ENCODE measurements at places on chromosomes 1 and 21.
A peak's percentile ranks its signal among the peaks of the same experiment; 100 is the strongest.

DNA sequence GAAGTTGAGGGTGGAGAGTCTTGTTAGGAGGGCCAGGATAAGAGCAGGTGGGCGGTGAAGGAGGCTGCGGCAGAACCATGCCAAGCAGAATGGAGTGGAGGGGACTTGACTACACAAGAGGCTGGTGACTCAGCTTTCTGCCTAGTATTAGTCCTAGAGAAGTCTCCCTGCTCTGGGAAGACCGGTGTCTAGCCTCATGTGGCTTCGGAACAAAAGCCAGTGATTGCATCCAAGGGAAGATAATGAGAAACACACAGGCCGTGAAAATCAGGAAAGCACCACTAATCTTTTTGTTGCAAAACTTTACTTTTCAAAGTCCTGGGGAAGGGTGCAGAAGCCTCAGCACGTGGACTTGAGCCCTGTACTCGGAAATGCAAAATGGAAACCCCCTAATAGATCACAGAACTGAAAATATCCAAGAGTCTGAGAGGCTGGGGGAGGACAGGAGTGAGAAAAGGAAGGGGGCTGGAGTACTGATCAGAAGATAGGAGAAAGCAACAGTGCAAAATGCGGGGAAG lies 31.4 kb downstream of the DDR2 start:
- no peak for DNase-seq

GRCh38 chr1:1629430-1630190 lies 2.4 kb upstream of the MMP23B start:
- DNase-seq, result peak; percentile 73

GRCh38 chr1:212192261-212192998 lies 92.8 kb upstream of the PPP2R5A start:
- DNase-seq, result no peak

DNA sequence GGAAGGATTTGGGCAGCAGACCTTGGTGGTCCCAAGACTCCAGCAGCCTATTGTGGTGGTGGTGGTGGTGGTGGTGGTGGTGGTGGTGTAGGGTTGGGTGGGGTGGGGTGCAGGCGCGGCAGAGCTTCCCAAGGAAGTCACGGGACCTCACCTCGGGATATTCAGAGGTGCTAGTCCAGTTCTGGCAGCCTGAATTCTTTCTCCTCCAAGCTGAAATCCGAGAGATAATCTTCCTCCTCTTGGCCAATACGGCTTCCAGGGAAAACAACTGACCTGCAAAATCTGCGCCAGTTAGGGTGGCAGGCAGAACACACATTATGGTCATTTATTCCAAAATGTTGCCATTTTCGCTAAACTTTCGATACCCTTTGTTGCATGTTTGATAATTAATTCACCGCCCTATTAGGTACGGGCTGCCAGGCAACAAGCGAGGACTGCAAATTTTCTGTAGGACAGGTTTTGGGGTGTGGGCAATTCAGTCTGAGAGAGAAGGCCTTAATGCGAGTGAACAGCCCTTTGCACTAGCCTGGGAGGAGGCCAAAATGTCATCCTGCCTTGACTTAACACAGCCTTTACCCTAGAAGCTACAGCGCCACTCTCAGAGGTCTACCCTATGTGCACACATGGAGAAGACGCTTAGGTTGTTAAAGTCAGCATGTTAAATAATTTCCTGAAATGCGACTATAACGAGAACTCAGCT lies 33.2 kb upstream of the BSDC1 start:
- no peak for DNase-seq

GRCh38 chr1:58456470-58456869 lies 90.1 kb downstream of the OMA1 start:
- no peak for DNase-seq

GRCh38 chr1:226603022-226603857 lies 54.7 kb downstream of the STUM start:
- DNase-seq, result no peak

GRCh38 chr1:53435151-53435550 lies 24.0 kb upstream of the DMRTB1 start:
- no peak for DNase-seq

DNA sequence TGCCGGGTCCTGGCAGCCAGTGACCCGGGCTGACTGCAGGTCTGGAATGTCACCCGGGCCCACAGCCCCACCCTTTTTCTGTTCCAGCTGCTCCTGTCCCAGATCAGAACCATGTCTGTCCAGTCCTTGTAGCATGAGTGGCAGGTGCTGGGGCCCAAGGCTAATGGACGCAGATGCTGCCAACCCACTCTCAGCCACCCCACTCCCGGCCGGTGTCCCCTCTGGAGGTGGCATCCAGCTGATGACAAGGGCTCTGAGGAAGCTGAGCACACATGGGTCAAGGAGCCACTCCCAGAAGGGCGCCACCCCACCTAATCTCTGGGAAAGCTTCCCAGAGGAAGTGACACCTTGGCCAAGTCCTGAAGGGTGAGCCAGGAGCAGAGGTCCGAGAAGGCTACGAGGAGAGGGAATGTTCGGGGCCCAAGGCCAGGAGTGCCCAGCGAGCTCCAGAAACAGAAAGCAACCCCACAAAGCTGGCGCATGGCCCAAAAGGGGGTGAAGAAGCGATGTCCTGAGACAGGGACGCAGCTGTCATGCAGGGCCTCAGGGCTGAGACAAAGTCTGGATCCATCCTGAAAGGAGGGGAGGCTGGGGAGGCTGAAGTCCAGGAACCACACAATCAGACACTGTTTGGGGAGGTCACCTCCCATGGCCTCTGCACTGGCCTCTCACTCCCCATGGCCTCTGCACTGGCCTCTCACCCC lies 39.5 kb downstream of the ACOT7 start:
- no peak for DNase-seq

- peak; percentile 49 for DNase-seq
These were observed 3.7 kb upstream of the ARHGEF19 start for GRCh38 chr1:16215882-16216753.

DNA sequence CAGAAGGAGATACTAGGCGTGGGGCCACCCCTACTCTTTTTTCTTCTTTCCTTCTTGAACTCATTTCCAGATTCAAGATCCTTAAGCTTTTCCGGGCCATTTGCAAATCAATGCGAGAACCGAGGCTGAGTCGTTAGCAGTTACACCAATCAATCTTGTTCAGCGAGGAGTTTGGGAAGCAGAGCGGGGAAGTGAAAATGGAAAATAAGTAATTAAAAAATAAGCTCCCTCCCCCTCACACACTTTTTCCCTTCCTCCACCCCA lies 1.7 kb upstream of the NEGR1 start:
- no peak for DNase-seq

DNA sequence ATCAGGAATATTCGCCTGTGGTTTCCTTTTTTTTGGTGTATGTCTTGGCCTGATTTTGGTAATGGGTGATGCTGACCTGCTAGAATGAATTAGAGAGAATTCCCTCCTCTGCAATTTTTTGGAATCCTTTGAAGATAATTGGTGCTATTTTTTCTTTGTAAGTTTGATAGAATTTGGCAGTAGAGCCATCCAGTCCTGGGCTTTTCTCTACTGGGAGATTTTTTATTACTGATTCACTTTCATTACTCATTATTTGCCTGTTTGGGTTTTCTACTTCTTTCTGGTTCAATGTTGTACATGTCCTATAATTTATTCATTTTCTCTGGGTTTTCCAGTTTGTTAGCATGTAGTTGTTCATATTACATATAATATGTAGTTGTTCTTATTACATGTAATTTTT lies 48.7 kb downstream of the NTMT2 start:
- DNase-seq, result no peak

DNA sequence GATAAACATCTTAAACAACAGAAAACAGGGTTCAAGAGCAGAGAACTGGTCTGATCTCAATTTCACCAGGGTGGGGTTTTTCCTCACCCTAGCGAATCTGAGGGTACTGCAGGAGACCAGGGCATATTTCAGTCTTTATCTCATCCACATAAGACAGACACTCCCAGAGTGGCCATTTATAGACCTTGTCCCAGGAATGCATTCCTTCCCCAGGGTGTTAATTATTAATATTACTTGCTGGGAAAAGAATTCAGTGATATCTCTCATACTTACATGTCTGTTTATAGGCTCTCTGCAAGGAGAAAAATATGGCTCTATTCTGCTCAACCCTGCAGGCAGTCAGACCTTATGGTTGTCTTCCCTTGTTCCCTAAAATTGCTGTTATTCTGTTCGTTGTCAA lies 84.1 kb downstream of the LYPLAL1 start:
- no peak for DNase-seq

DNA sequence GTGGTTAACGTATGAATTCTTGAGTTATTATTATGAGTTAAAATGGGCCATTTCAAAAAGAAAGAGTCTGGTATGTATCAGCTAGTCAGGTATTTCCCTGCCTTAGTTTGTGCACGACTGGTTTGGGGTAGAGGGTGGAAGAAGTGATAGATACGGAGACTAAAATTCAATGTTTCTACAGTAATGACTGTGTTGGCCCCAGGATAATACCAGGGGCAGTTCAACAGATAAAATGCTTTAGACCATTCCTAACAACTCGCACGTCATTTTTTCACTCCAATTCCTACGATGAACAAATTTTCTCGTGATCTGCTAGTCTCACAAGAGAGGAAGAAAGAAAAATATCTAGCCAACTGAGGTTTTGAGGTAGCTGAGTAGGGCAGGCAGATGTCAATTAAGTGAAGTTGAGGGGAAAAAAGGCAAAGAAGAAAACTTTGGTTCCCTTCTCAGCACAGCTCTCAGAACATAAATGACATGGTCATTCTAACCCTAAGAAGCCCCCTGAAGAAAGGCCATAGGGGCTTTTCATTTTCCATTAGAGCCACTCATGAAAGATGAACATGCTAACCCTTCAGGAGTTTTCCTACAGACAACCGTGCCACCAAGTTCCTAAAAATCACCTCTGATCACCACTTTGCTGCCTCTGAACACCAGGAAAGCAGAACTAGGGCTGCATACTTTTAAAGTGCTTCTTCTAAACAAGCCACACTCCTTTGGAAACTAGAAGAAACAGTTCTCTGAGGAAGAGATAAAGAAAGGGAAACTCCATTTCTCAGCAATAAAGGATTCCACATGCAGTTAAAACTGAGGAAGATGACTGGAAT lies 5.6 kb downstream of the MCOLN2 start:
- no peak for DNase-seq

- DNase-seq, result no peak
These were observed 32.5 kb downstream of the NPHP4 start for GRCh38 chr1:5959667-5960230.

GRCh38 chr1:109620401-109620791 lies 759 bp downstream of the AMPD2 start:
- no peak for DNase-seq

- no peak for DNase-seq
These were observed 11.4 kb upstream of the SPSB1 start for GRCh38 chr1:9281071-9281827.

GRCh38 chr1:174060090-174060489 lies 37.9 kb upstream of the RC3H1 start:
- no peak for DNase-seq

DNA sequence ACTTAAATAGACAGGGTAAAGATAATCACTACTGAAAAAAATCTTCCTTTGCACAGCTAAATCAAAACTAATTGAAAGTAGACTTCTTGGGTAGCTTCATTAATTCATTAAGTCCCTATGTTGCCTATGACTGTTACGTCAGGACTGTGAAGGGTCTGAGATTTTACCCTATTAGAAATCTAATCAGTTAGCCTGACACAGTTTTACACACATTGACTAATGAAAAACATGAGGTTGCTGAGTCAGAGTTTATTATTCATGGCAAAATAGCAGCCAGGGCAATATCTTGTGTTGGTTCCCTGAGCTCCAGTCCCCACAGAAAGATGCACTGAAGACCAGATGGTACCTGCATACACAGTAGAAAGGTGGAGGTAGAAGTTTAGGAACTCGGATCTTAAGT lies 262.5 kb upstream of the ZP4 start:
- no peak for DNase-seq

GRCh38 chr1:93658188-93658587 lies 23.4 kb downstream of the BCAR3 start:
- no peak for DNase-seq

DNA sequence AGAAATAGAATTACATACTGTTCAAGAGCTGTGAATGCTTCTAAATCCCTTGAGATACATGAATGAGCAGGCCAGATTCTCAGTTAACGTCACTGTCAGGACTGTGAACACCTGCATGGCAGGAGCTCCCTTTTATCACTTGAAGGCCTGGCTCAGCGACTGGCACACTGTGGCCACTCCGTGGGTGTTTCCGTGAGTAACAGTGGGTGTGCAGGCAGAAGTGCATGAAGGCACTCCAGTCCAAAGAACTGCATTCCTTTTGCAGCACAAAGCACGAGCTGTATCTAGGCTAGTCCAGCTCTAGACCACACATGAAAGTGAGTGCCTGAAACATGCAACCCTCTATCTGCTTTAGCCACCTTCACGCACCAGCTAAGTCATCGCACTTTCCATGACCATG lies 9.6 kb upstream of the SIM2 start:
- DNase-seq, result no peak

DNA sequence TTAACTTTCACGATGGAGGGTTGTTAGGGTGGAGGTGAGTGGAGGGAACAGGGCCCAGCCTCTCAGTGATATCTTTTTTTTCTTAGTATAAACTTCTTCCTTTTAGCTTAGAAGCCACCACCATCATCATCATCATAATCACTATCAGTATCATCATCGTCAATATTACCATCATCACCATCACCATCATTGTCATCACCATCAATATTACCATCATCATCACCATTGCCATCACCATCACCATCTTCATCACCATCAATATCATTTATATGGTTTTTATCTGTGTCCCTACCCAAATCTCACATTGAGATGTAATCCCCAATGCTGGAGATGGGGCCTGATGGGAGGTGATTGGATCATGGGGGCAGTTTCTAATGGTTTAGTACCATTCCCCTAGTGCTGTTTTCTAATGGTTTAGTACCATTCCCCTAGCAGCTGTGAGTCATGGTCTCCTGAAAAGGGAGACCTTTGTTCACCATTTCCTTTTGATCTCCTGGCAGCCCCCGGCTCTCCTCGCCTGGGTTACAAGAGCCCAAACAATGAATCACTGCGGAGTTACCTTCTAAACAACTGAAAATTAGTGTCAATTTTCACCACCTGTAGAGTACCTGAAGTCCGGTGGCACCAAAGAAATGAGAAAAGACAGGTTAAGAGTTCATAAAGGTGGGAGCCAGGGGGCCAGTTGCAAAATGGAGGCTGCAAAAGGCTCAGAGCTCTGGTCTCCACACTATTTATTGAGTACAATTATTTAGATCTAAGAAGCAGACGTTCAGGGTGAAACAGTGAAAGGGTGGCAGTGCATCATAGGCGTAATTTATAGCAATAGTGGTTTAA lies 3.1 kb upstream of the PLA2G2E start:
- no peak for DNase-seq

GRCh38 chr1:172220376-172220775 lies 200.1 kb upstream of the C1orf105 start:
- no peak for DNase-seq

Data from T-helper 9 cell (primary cell).